ENCODE measurements at places on chromosomes 16 and 17. TPM values are rescaled to one million over a fixed set of nuclear protein-coding genes. Genes with fewer than 3 reads are reported as not detected.

KIF19 gene
- not detected for total RNA-seq

DNA sequence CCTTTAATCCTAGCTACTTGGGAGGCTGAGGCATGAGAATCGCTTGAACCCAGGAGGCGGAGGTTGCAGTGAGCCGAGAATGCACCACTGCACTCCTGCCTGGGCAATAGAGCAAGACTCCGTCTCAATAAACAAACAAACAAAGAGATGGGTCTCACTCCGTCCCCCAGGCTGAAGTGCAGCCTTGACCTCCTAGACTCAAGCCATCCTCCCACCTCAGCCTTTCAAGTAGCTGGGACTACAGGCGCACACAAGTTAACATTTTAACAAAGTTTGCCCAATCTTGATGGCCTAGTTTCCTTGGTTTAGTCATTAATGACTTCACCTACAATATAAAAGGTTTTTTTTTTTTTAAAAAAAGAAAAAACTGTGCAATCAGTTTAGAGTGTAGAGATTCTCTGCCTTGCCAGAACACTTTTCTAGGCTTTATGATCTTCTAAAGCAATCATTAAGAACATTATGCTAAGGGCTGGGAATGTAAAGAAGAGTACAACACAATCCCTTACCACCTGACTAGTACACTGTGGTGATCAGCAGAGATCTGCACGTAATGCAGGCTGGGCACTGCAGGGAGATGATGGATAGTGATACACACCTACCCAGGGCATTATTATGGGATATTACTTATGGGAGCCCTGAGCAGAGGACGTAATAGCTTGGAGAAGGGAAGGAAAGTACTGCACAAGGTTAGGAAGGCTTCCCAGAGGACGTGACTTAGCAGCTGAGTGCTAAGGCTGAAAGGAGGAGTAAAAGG, 6.9 kb downstream of the GOT2 start:
- no peak for DNase-seq

DNA sequence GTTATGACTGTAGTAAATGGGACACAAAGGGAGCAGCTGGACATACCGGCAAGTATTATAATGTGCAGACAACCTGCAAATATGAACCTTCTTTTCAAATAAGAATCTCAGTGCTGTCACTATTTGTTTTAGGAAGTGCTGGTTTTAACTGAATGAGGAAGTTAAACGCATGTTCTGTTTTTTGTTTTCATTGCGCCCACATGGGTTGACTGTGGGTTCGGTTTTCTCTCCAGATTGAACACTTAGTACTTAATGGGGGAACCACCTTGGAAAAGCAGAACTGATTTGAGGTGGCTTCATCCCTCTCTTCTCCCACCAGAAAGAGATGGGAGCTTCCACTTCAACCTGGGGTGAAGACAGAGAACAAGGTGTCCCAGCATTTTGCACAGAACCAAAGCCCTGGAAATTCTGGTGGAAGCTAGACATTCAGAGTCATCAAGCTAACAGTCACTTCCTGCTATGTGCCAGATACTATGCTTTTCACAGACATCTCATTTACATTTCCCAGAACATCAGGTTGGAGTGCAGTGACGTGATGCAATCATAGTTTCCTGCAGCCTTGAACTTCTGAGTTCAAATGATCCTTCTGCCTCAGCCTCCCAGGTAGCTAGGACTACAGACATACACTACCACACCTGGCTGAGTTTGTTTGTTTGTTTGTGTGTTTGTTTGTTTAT, 149.8 kb downstream of the CDH13 start:
- no peak for DNase-seq

KCNJ18 gene
- not detected for total RNA-seq
